ENCODE measurements at places on chromosomes 11 and 22.

DNA sequence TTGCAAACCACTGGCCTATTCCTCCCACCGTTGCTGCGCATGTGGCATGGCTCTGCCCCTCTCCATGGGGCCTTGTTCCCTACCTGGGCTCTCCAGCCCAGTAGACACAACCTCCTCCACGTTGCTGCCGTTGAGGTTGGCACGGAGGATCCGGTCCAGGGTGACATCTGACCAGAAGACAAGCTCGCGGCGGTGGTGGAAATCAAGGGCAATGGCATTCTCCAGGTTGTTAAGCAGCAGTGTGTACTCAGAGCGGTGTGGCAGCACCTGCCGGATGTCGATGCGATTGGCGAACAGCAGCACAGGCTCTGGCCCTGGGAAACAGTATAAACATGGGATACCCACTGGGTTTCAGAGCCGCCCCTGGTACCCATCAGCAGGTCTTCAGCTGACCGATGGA lies 23.8 kb downstream of the LRP4 start:
- no peak for DNase-seq

DNA sequence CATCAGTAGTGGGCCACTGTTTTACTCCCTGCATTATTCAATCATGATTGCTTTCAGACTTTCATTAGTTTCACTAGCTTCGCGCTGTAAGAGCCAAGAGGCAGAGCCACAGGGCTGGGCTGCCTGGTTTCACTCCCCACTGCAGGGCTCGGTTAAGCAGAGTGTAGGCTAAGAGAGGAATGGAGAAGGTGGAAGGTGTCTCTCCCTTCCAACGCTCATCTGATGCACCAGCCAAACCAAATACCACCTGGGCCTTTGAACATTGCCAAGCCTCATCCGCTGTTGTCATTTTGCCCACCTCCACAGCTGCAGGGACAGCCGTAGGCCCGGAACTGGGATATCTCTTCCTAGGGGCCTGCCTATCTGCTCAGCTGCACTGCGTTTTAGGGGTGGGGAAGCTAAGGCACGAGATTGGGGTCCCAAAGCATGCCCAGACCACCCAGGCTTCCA lies 480 bp upstream of the SMARCB1 start:
- no peak for DNase-seq

GRCh38 chr11:73995731-73996130 lies 13.1 kb upstream of the UCP2 start:
- DNase-seq: no peak

DNA sequence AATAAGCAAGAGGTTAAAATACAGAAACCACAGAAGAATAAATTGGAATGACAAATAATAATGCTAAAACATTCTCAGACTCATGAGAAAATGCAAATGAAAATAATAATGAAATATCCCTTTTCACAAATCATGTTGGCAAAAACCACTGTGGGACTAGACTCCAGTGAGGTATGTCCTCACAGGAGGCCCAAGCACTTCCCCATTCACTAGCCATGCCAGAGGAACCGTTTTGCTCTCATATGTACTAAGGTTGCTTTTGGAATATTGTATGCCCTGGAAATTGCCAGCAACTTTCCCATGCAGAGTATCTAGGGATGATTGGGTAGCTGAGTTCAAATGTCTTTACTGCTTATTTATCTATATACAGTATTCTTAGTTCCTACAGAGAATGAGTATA lies 106.2 kb upstream of the CHORDC1 start:
- DNase-seq: no peak

- DNase-seq: no peak
Measured at GRCh38 chr22:43974028-43974545, 18.8 kb downstream of the SAMM50 start.

- DNase-seq: peak; percentile 88
Measured at GRCh38 chr11:112321501-112322172, 61.0 kb upstream of the PLET1 start.

DNA sequence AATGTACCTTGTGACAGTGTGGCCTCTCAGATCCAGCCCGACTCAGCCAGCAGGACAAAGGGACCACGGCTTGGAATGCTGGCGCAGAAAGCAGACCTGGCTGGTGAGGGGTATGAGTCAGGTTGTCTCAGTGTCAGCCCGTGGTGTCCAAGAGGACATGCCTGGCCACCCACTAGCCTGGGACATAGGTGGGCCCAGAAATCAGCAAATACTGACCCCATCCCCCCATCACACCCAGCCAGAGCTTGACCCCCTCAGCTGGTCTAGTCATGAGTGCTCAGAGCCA lies 4.5 kb downstream of the BANF1 start:
- DNase-seq: no peak

DNA sequence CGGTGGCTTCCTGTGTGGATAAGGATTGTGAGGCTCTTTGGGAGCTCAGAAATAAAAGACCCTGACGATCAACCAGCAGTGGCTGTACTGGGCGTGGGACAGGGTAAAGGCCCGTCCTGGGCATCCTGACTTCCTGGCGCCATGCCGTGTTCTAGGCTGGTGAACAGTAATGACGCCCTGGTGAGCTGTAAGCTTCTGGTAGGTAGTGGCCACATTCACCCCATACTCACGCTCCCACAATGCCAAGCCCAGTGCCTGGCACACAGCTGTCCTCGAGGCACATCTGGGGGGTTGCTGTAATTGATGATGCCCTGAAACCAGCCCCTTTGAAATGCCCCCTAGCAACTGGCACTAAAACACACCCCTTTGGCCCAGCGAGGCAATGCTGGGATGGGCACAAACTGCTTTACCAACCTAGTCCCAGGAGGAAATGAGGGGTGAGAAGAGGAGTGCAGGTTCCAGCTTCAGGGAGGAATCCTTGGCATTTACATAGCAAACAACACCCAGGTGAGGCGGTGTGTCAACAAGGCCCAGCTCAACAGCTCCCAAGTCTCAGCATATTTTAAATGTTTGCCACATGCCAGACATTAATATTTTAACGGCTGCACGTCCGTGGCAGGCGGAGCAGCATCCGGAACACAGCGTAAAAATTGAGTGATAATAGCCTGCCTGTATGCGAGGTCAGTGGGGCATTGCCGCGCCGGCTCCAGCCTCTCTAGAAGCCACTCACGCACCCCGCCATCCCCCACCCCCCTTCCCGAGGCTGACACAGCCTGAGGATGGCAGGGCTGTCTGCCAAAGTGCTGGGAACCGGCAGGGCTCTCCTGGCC lies 79.3 kb downstream of the DSCAML1 start:
- DNase-seq: no peak

DNA sequence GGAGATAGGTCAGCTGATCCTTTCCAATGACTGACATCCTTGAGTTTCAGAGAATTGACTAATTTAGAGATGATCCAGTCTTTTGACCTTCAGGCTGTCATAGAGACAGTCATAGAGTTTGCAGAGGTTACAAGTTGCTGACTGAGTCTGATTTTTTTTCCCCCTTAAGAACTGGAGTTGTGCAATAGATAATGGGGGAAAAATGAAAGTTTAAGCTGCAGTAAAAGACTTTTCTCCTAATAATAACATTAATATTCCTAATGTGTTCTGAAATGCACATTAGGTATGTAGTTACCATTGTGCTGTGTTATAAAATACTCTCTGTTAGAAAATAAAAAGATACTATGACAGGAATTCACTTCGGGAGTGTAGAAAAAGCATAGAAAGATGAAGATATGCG lies 876.9 kb upstream of the RAG2 start:
- no peak for DNase-seq

DNA sequence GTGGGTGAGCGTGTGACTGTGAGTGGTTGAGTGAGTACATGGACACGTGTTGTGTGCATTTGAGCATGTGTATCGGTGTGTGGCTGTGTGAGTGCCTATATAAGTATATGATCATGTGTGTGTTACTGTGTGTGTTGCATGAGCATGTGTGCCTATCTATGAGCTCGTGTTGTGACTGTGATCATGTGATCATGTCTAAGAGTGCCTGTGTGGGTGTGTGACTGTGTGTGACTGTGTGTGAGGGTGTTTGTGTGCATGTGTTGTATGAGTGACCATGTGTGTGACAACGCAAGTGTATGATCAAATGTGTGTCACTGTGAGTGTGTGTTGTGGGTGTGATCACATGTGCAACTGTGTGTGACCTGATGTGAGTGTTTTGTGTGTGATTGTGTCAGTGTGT lies 88.8 kb downstream of the UBASH3B start:
- no peak for DNase-seq

- no peak for DNase-seq
Measured at GRCh38 chr11:9320047-9320446, 5.7 kb upstream of the TMEM41B start.

- DNase-seq: no peak
Measured at GRCh38 chr11:15097411-15097810, 17.3 kb upstream of the INSC start.

- DNase-seq: no peak
Measured at GRCh38 chr11:32341620-32342613, 93.4 kb downstream of the WT1 start.

DNA sequence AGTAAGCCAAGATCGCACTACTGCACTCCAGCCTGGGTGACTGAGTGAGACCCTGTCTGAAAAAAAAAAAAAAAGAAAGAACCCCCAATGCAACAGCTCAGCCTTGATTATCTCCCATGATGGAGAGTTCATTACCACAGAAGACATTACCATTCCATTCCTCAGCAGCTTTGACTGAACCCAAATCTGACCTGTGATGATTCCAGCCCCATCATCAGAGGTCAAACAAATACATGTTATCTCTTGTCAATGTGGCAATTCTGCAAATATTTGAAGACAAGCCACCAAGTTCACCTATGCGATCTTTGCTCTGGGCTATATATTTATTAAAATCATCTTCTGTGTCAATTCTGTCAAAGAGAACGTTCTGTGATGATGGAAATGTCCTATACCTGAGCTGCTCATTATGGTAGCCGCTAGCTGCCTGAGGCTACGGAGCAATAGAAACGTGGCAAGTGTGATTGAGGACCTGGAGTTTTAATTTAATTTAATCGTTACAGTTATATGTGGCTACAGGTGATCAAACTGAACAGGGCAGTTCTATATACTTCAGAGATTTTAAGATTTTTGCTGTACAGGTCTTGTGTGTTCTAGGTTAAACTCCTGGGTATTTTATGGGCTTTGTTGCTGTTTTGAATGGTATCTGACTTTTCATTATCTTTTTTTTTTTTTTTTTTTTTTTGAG lies 7.9 kb downstream of the SEC14L4 start:
- no peak for DNase-seq

DNA sequence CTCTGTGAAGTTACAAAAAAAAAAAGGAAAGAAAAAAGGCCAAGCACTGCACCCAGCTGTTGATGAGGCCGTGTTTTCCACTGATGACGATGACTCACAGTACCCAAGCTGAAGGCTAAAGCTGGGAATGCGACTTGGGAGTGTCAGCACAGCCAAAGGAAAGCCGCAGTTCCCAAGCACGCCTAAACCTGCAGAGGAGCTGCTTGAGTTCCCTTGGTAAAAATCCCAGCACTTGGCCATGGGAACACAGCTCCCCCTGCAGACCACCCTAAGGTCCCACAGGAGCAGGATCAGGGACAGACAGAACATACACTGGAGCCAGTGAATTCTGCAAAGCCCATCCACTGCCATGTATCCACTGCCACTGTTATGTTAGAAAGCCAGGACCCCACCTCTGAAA lies 39.9 kb downstream of the SERGEF start:
- DNase-seq: peak; percentile 21

All from KBM-7 (cell line).